ENCODE measurements at places on chromosomes 11 and 22.
A peak's percentile ranks its signal among the peaks of the same experiment; 100 is the strongest.

- DNase-seq, result peak; percentile 28
Observed at GRCh38 chr11:33620423-33621171, 80.0 kb downstream of the C11orf91 start.

GRCh38 chr11:8717876-8718753, 35.5 kb downstream of the RPL27A start:
- peak; percentile 17 for DNase-seq

DNA sequence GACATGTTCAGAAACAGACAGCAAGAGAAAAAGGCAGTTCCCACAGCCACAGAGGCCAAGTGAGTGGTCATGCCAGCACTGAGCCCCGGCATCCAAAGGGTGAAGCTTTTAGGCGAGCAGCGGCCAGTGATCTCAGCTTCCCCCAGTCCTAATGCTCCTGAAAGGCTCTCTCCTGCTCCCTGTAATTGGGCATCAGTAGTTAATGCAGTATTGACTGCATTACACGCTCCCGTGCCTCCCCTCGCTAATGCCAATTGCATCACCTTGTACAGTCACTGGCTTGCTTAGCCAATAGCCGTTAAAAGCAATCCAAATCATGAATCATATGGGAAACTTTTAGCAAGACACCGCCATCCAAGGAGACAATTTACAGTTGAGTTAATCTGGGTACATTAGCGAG, 4.9 kb downstream of the LMO1 start:
- DNase-seq, result no peak

DNA sequence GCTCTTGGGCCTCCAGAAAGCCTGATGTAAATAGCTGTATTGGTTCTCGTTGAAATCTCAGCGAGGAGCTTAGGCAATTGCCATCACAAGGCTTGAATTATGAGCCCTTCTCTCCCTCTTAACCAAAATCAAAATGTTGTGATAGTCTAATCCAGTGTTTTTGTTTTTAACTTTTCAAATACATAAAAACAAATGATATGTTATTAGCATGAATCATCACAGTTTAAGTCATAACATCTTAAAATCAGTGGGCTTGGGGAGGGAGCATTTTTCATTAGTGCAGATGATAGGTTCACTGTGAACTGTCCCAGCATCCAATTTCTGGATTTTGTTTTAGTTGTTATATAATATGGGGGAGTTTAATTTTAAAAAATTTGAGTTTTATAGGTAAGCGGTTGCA, 48.9 kb upstream of the HORMAD2 start:
- no peak for DNase-seq

DNA sequence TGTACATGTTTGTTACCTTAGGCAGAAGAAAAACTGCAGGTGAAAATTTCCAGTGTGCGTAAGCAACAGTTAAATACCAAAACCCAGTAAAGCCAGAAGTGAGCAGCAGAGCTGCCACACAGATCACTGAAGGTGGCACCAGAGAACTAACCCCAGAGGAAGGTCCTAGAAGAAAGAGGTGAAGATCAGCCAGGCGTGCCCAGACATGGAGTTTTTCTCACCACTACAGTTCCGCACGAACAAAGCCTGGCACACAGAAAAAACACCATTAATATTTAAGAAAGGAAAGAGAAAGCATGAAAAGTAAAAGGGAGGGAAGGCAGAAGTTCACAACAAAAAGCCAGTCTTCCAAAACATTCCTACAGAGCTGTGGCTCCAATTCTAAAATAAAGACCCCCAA, 60.7 kb downstream of the STK33 start:
- DNase-seq, result no peak

DNA sequence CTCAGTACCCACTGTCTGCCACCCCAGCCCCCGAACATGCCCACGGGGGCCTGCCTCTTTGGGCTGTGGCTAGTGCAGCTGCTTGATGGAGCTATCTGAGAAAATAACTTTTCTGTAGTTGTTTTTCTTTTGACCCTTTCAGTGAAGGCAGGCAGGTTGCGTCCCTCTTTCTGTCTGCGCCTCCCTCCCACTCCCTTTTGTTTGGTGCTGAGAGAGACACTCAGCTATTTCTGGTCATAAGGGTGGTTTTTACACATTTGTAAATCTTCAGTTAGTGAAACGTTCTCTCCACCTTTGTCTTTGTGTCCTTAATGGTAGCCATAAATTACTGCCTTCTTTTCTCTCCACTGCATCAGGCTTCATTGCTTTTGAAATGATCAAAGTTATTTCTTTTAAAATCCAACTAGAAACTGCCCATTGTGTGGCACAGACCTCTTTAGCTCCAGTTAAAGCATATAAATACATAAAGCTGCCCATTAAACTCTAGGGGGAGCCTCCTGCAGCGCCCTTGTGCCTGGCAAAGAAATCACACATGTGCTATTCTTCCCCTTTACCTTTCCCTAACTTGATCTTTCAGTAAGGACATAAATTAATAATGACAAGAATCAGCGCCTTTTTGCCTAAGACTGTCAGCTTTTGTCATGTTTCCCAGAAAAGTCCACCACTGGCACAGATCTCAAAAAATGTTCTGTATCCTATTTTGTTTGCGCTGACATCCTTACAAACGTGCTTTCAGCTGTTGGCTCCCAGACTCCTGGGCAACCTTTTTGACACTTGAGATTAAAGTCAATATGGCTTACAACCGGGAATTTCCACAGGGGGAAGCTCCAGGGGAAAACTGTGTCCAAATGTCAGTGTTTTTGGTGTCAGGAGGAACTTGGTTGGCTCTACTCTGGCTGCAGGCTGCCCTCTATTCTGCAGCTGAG, 1.7 kb upstream of the SCUBE2 start:
- no peak for DNase-seq

- no peak for DNase-seq
Observed at GRCh38 chr11:14124350-14124749, 161.8 kb downstream of the SPON1 start.

- no peak for DNase-seq
Observed at GRCh38 chr22:49423125-49423650, 404.5 kb downstream of the BRD1 start.

- DNase-seq, result peak; percentile 89
Observed at GRCh38 chr22:46055911-46056545, 79.1 kb upstream of the WNT7B start.

- no peak for DNase-seq
Observed at GRCh38 chr22:37314315-37315074, 32.2 kb downstream of the CYTH4 start.

DNA sequence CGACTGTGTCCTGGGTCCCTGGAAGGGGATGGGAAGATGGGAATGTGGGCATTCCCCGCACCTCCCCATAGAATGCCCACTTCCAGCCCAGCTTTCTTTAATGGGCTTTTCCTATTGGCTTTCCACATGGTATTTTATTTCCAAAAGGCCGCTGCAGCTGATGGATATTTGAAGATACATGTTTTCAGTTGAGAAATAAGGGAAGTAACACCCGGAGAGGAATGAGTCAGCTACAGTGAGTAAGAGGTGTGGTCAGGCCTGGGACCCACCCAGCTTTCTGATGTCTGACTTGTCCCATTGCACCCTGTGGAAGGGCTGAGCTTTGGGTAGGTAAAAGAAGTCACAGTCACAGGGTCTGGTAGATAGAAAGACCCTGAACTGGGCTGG, 476.9 kb downstream of the MIAT start:
- no peak for DNase-seq

GRCh38 chr11:60492488-60493009, at the start of gene MS4A12:
Gene MS4A12 (plus strand): TSS chr11:60492778. CDS start chr11:60497319, 4,541 bp downstream.
- no peak for DNase-seq

DNA sequence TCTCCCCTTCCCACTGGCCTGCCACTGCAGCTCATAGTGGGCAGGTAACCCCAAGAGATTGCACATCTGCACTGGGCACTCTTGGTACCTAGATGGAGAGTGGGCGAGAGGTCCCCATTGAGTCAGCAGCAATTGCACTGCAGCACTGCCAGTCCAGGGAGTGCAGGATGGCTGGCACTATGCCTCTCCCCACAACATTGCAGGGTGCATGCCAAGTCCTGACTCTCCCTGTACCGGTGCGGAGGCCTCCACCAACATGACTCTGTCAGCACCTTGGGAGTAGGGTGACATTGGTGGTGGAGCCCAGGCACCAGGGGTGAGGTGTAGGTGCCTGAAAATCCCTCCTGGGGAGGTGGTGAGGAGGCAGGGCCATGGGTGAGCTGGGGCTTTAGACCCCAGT, 82.2 kb downstream of the TRAF6 start:
- DNase-seq, result no peak

- DNase-seq, result no peak
Observed at GRCh38 chr11:67293090-67293489, 4.0 kb downstream of the ANKRD13D start.

DNA sequence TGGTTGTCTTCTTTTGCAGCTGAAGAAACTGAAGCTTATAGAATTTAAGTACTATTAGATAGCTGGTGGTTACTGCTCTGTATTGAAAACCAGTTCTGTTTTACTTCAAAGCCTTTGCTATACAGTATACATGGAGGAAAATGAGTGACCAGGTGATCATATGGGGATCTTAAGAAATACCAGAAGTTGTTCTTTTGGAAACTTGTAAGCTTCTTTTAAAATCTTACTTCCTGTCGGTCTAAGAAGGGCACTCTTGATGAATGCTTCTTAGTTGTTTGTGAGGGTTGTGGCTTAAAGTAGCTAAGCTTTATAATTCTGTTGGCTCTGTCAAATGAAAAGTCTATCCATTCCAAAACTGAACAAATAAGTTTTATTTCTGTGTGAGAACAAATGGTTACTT, 55.2 kb downstream of the PDE3B start:
- no peak for DNase-seq

GRCh38 chr11:32440312-32440908, 5.1 kb upstream of the WT1 start:
- DNase-seq, result no peak

DNA sequence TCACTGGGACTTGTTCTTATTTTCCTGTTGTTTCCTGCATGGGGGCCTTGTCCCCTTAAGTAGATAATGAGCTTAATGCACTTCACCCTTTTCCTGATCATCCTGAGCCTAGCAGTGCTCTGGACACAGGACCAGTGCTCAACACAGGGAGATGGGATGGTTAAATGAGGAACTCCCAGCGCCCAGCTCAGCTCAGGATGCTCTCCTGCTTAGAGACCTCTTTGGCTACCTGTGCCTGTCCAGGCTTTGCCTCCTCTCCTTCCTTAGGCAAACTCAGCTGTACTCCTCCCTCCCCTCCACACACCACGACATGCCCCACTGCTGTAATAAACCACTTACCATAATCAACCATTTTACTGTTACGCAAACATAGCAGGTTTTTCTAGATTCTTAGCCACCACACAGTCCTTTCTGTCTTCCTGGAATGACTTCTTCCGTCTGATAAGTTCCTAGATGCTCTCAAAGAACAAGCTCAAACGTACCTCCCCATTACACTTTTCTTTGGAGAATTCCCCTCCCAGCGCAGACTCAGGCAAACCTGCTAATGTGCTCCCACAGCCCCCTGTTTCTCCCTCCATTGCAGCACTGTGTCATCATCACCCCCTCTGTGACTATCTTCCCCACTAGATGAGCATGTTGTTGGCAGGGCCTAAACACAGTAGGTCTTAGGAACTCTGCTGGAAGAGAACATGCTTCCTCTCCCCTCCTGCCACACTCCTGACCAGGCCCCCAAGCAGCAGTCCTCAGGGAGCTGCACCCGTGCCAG, 113.6 kb downstream of the MICAL2 start:
- DNase-seq, result no peak

DNA sequence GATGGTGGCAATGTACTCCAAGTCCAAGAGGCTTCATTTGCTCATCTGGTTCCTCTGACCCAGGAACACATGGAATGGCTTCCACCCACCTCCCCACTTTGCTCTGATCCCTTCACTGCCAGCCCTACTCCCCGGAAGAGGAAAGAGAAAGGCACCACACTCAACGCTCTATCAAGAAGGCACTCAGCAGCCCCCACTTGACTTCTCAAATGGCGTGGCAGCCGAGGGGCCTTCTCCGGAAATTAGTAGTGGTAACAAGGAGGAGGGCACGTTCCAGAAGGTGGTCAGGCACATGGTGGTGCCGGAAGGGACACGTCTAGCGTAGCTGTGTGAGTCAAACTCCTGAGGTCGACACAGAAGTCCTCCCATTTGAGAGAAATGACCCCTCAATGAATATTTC, 36.5 kb upstream of the CYP2D6 start:
- DNase-seq, result no peak

DNA sequence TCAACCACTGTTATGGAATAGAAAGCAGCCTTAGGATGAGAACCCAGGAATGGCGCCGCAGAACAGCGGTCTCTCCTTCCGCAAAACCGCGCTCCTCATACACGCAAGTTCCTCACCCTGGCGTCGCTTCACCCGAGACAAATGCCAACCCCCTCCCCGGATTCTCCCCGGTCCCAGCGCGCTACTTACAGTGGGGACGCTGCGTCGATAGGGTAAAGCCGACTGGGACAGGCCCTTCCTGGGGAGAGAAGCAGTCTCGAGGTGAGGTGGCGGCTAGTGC, 287 bp downstream of the RPS13 start:
- DNase-seq, result peak; percentile 45

- no peak for DNase-seq
Observed at GRCh38 chr11:118046964-118047700, 29.7 kb upstream of the TMPRSS4 start.

DNA sequence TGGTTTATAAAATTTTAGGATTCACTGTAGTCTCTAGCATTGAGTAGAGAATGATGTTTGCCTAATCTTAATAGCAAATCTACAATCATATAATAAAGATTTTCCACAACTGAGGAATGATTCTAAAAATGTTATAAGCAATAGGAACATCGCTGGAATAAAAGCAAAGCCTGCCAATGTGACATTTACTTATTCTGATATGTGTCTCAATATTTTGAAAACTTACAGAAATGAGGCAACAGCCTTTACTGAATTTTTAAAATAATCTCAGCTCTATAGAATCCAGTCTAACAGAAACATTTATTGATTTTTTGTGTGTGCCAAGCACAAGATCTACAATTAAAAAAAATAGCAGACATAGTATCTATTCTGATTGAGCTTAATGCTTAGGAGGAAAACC, 303.7 kb upstream of the CCDC179 start:
- no peak for DNase-seq

GRCh38 chr11:128796270-128796669, 70.8 kb downstream of the KCNJ1 start:
- no peak for DNase-seq

GRCh38 chr11:121550247-121551030, 97.7 kb upstream of the SORL1-AS1 start:
- DNase-seq, result no peak

GRCh38 chr11:34773211-34773610, 143.0 kb downstream of the APIP start:
- DNase-seq, result no peak

GRCh38 chr22:50313021-50313420, 5.6 kb upstream of the PLXNB2 start:
- no peak for DNase-seq

DNA sequence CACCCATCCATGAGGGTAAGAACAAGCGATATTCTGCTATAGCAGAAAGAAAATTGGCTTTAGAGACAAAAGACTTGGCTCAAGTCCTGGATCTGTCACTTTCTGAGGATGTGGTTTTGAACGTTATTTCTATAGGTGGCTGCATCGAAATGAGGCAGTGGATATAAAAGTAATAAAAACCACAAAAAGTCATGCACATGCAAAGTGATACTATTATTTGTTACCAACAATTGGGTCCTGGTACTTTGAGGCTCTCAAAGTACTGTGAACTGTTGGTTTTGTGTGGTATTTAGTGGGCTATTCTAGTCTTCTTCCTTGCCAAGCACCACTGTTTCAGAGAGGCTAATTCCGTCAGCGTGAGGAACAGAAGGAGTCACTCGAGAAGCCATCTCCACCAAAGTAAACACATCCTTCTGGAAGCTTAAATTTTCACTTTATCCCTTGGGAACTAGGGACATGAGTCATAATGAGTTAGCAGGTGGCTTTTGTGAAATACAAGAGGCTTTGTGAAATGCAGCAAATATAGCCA, 13.1 kb downstream of the UBASH3B start:
- no peak for DNase-seq
